A673 (cell line): ENCODE measurements at places on chromosomes 1 and 21. TPM values are rescaled to one million over a fixed set of nuclear protein-coding genes. Genes with fewer than 3 reads are reported as not detected.
A peak's percentile ranks its signal among the peaks of the same experiment; 100 is the strongest.

- no peak overlapping the region for H3K4me3 ChIP-seq
- H3K36me3 ChIP-seq: no peaks in the 10 kb centered on the region
These were observed 50.9 kb upstream of the AK4 start for GRCh38 chr1:65097076-65097475.

- H3K36me3 ChIP-seq: no peaks in the 10 kb centered on the region
- no peaks in the 10 kb centered on the region for H3K27me3 ChIP-seq
These were observed 101.3 kb downstream of the IER5 start for GRCh38 chr1:181189691-181190363.

DNA sequence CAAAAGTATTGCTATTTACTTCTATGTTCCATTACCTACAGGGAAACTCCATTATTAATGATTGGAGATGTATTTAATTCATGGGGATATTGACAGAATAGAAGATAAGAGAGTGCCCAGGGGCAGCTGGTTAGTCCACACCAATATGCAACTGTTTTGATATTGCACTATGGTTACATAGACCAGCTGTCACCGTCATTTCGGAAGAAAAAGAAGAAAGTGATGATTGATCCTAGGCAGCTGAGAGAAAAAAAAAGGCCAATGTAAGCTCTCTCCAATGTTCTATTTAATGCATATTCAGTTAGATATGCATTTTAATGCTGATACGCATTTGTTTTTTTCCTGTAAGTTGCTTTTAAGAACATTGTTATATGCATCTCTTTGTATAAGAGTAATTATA, 1367.2 kb downstream of the KCNT2 start:
- no peaks in the 10 kb centered on the region for H3K27me3 ChIP-seq
- no peak overlapping the region for H3K27ac ChIP-seq
- H3K4me3 ChIP-seq: no peak overlapping the region
- DNase-seq: no peak
- no peaks in the 10 kb centered on the region for H3K4me1 ChIP-seq
- H3K36me3 ChIP-seq: no peaks in the 10 kb centered on the region

GRCh38 chr1:218886101-218886871, 287.4 kb upstream of the LYPLAL1 start:
- H3K36me3 ChIP-seq: no peaks in the 10 kb centered on the region
- H3K4me3 ChIP-seq: no peak overlapping the region
- DNase-seq: no peak
- H3K27ac ChIP-seq: no peak overlapping the region

- no peaks in the 10 kb centered on the region for H3K27me3 ChIP-seq
- no peak for DNase-seq
- H3K4me3 ChIP-seq: no peak overlapping the region
- H3K4me1 ChIP-seq: peaks cover 9% of the 10 kb centered on the region
- no peaks in the 10 kb centered on the region for H3K36me3 ChIP-seq
These were observed 724 bp upstream of the CALML6 start for GRCh38 chr1:1914101-1914970.

DNA sequence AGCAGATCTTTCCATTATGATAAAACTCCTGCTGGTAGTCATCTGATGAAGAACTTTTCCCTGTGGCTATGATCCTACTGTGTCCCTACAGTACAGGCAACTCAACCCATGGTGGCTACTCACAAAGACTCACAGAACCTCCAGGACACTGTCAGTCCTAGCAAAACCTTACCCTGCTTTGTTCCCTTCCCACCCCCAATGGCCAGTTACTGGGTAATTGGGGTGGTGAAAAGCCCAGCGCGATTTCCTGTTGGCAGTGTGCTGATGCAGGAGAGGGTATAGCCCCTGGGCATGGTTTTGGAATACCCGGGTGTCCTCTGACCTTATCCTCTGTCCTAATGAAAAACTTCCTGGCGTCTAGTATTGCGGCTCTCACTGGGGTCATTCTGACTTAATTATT, 533 bp upstream of the RGL1 start:
- H3K27ac ChIP-seq: peak overlapping the region; percentile 94
- peak overlapping the region; percentile 71 for H3K4me3 ChIP-seq
- peaks cover 12% of the 10 kb centered on the region for H3K36me3 ChIP-seq
- DNase-seq: no peak

GRCh38 chr1:209150114-209150513, 433.4 kb upstream of the CAMK1G start:
- peak; percentile 52 for DNase-seq
- no peaks in the 10 kb centered on the region for H3K4me1 ChIP-seq
- H3K27me3 ChIP-seq: peaks cover 13% of the 10 kb centered on the region
- H3K27ac ChIP-seq: no peak overlapping the region

DNA sequence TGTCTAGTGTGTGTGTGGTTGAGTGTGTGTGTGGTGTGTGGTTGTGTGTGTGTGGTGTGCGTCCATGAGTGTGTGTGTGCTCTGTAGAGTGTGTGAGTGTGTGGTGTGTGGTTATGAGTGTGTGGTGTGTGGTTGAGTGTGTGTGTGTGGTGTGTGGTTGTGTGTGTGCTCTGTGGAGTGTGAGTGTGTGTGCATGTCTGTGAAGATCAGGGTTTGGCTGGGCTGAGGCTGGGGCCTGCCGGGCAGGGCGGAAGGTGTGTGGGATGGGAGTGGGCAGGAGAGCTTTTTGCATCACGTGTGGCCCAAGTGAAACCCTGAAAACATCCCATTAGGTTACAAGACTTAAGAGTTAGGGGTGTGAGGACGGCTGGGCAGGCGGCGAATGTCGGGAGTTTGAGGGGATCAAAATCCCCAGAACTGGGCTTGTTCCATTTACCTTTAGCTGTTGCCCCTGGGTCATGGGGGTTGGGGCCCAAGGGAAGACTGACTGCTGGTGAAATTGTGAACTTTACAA, 2.9 kb upstream of the FCMR start:
- no peak overlapping the region for H3K4me3 ChIP-seq
- H3K4me1 ChIP-seq: no peaks in the 10 kb centered on the region
- H3K27me3 ChIP-seq: no peaks in the 10 kb centered on the region
- no peak overlapping the region for H3K27ac ChIP-seq
- H3K36me3 ChIP-seq: no peaks in the 10 kb centered on the region

DNA sequence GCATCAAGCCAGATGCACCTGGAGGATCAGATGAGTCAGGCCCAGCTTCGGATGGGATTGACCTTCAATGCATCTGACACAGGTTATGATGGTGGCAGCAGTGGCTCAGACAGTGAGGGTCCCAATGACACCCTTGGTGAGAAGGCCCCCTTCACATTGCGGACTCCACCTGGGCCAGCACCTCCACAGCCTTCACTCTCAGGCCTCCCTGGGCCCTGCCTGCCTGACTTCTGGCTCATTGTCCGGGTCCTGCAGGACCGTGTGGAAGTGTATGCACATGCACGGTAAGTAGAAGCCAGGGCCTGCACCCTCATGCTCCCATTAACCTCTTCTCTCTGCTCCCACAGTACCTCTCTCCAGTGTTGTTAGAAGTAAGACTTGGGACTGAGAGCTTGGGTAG, 20.8 kb downstream of the HYI start:
- H3K27me3 ChIP-seq: no peaks in the 10 kb centered on the region
- DNase-seq: no peak
- H3K4me1 ChIP-seq: peaks cover 10% of the 10 kb centered on the region
- no peak overlapping the region for H3K27ac ChIP-seq
- H3K4me3 ChIP-seq: no peak overlapping the region

GRCh38 chr1:17027403-17027802, 15.7 kb upstream of the ATP13A2 start:
- H3K27me3 ChIP-seq: no peaks in the 10 kb centered on the region
- no peak overlapping the region for H3K4me3 ChIP-seq
- peaks cover 26% of the 10 kb centered on the region for H3K4me1 ChIP-seq
- peaks cover 64% of the 10 kb centered on the region for H3K36me3 ChIP-seq
- no peak overlapping the region for H3K27ac ChIP-seq

The ELAPOR1 gene
- total RNA-seq: 0.17 and 0.24 TPM in 2 replicates

The DAB1 gene
- 112 and 113 TPM in 2 replicates for total RNA-seq

The PLEKHN1 gene
- total RNA-seq: not detected in 2 replicates
